ENCODE measurements at places on chromosomes 16 and 17.

DNA sequence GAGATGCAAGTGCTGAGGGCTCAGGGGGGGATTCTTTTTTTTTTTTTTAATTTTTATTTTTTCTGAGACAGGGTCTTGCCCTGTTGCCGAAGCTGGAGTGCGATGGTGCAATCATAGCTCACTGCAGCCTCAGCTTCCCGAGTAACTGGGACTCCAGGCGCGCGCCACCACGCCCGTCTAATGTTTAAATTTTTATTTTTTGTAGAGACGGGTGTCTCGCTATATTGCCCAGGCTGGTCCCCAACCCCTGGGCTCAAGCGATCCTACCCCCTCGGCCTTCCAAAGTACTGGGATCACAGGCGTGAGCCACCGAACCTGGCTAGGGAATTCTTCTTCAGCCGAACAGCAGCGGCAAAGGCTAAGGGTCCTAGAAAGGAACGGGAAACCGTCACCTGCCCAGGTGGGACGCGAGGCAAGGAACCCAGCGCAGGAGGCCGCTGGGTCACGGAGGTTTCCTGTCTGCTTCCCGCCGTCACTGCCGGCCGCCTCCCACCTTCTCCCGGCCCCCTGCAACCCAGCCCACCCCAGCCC is 13.3 kb upstream of the OR1F1 start:
- DNase-seq = no peak

- no peak for DNase-seq
Measured at GRCh38 chr17:17445925-17446665, 30.7 kb upstream of the MED9 start.

DNA sequence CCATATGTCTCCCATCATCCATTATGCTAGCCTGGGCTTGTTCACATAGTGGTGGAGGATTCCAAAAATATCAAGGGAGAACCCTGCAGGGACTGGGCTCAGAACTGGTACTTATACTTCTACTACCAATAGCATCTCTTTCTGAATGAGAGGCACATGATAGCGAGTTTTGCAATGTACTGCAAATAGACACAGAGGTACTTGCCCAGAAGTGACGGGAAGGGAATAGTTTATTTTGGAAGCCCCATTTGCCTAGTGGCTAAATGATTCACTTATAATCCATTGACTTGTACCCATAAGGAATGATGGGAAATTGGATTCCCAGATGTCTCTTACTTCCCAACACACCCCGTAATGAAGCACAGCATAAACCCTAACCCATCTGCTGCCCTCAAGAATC is 124.8 kb upstream of the ERCC4 start:
- DNase-seq = no peak

GRCh38 chr17:15966879-15967248 is 21.9 kb downstream of the ADORA2B start:
- DNase-seq = no peak

DNA sequence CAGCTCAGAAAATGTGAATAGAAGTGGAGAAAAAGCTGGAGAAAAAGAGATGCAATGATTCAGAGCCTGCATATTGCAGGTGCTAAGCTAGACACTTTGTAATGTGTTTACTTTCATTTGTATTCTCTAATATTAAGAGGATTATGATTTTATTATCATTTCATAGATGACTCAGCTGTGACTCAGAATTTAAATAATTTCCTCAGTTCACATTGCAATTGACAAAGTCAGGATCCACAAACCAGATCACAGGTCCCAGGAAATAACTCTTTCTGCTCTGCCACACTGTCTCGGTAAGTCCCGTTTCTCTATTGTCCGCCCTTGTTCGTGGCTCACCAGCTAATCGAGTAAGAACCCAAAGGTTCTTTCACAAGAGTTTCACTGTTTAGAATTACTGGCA is 235.4 kb upstream of the MON1B start:
- no peak for DNase-seq

- DNase-seq = no peak
Measured at GRCh38 chr16:86452451-86452850, 57.9 kb upstream of the FOXF1 start.

Data from stimulated activated CD4-positive, alpha-beta T cell treated with anti-CD3 and anti-CD28 coated beads, TNF-alpha, amount 100 ng/mL, for 48 hours (primary cell).